ENCODE measurements at places on chromosomes 11 and 22. TPM values are rescaled to one million over a fixed set of nuclear protein-coding genes. Genes with fewer than 3 reads are reported as not detected.

DNA sequence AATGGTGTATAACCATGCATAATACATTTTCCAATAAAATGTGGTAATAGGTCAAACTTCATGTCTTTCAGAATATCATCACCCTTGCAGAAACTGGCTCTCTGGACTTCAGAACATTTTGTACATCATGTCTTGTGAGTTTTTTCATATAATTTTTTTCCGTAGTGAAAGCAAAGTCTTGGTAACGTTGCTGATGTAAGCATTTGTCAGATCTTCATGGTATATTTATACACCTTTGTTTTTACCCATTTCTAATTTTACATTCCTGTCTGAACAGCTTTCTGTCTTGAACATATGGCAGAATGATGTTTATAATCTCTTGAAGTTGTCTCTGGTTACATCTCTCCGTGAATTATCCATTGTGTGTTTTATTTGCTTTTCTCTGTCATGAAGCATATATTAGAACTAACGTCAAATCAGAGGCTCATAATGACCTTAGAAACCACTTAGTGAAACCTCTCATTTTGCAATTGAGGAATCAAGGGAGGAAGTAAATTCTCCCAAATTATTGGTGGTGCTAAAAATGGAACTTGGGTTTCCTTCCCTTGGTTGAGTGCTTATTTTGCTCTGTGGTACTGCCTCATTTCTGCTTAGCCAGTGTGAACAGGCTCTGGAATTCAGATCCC is 37.4 kb downstream of the CSRP3 start:
- H3K27ac ChIP-seq = no peak overlapping the region
- H3K36me3 ChIP-seq = peaks cover 45% of the 10 kb centered on the region
- no peak overlapping the region for H3K4me3 ChIP-seq
- no peaks in the 10 kb centered on the region for H3K27me3 ChIP-seq
- no peaks in the 10 kb centered on the region for H3K4me1 ChIP-seq

The FAM227A gene
- 0.98 TPM for total RNA-seq

DNA sequence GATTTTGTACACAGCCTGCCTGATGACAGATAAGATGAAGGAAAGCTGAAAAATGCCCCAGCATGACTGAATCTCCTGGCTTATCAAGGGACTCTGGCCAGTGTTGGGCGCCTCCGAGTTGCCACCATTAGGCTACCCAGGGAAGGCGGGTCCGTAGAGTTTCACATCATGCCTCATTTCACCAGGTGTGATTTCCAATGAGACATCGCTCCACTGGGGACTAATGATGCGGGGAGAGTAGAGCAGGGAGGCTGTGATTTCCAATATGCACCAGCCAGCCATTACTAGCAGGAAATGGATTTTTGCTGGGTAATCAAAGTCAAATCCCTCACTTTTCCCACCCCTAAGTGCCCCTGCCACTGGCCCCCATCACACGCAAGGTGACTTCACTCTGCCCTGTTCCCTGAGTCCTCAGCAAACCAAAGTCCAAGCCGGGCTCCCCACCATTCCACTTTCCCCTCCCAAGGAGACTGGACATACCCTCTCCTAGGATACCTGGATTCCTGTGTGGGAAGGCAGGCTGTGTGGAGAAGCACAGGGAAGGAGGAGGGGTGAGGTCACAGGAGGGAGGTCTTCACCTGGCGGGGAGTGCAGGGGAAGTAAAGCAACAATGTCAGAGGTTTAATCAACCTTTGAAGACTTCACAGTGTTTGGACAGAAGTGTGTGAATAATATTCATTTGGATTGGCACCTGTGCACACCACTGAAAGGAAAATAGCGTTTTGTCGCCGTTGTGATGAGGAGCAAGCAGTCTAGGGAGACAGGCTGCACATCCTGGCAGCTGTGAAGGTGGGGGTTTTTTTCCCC is 613.3 kb upstream of the CADM1 start:
- H3K4me1 ChIP-seq = no peaks in the 10 kb centered on the region
- no peak overlapping the region for H3K27ac ChIP-seq
- DNase-seq = no peak
- H3K36me3 ChIP-seq = no peaks in the 10 kb centered on the region
- no peaks in the 10 kb centered on the region for H3K27me3 ChIP-seq
- no peak overlapping the region for H3K4me3 ChIP-seq

- no peaks in the 10 kb centered on the region for H3K36me3 ChIP-seq
- no peaks in the 10 kb centered on the region for H3K27me3 ChIP-seq
- peaks cover 20% of the 10 kb centered on the region for H3K4me1 ChIP-seq
- DNase-seq = no peak
- H3K4me3 ChIP-seq = no peak overlapping the region
Measured at GRCh38 chr11:119615003-119615881, 113.8 kb downstream of the NECTIN1 start.

The C1QTNF4 gene
- 0.55 TPM for total RNA-seq

GRCh38 chr11:57124505-57124904 is 57.2 kb upstream of the LRRC55 start:
- H3K36me3 ChIP-seq = no peaks in the 10 kb centered on the region
- no peak for DNase-seq
- H3K4me3 ChIP-seq = no peak overlapping the region
- no peak overlapping the region for H3K27ac ChIP-seq
- no peaks in the 10 kb centered on the region for H3K4me1 ChIP-seq
- H3K27me3 ChIP-seq = peaks cover 7% of the 10 kb centered on the region

All from upper lobe of right lung (tissue), 1 donor.